ENCODE measurements at places on chromosomes 1 and 21.

- DNase-seq: peak; percentile 88
These were observed 26.2 kb upstream of the SPATA6 start for GRCh38 chr1:48498096-48498791.

DNA sequence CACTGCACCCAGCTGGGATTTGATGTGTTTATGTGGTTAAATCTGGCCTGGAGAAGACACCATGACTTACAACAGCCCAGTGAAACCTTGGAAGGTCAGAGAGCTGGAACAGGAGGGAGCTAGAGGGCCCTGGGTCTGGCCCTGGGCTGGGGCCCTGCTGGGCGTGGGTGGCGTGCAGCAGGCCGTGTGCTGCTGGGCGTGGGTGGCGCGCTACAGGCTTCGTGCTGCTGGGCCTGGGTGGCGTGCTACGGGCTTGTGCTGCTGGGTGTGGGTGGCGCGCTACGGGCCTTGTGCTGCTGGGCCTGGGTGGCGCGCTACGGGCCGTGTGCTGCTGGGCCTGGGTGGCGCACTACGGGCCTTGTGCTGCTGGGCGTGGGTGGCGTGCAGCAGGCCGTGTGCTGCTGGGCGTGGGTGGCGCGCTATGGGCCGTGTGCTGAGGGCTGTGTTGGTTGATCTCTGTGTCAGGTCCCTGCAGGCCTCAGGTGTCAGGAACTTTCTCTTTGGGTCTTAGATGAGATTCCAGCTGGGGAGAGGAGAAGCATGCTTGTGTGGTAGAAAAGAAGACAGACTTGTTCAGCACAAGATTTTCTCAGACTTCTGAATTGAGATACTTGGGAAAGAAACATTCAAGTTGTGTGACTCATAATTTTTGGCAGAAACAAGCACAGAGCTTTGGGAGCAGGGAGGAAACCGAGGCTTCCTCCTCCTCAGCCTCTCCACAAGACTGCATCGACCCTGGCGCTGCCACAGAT, 66.0 kb downstream of the COL18A1 start:
- DNase-seq: peak; percentile 58

DNA sequence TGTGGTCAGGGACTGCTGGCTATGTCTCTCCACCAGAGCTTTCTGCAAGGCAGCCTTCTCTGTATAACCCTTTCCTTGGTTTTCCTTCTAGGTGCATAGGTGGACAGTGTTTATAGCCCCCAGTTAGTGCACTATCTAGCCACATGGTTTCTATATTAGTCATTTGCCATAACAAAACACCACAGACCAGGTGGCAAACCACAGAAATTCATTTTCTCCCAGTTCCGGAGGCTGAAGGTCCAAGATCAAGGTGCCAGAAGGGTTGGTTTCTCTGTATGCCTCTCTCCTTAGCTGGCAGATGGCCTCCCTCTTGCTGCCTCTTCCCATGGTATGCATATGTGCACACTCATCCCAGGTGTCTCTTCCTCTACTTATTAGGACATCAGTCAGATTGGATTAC, 106.4 kb downstream of the KAZN start:
- peak; percentile 48 for DNase-seq

- DNase-seq: no peak
These were observed 622.3 kb downstream of the PTPRU start for GRCh38 chr1:29858646-29859045.

DNA sequence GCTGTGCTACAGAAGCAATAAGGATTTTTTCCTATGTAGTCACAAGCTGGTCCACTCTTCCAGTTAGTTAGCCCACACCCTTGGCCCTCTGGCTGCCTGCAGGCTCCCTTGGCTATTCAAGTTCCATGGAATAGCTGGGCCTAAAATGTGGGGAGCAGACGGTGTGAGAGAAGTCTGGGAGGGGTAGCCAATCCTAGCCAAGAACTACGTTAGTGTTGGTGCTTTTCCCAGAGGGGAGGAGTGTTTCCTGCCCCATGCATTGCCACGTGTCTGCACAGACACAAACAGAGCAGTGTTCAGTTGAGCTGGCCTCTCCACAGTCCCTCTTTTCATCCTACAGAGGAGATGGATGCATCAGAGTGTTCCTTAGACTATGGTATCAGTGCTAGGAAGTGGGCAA, 59.0 kb upstream of the IPO9 start:
- no peak for DNase-seq

DNA sequence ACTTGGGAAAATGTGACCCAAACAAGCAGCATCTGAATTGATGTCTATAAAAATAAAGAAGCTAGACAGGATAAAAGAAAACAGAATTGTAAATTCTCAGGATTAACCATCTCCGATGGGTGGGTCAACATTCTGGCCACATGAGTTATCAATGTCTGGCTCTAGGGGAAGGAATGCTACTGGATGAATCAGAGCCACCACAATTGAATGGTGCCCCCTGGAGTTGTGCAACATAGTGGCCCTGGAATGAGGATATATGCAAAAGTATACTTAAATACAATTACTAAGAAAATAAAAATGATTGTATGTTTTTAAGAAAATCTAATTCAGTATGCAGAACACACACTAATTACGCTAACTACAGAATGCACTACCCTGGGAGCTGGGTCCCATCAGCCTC, 185.6 kb downstream of the TGFBR3 start:
- no peak for DNase-seq

GRCh38 chr1:2042830-2043773, 7.1 kb upstream of the PRKCZ start:
- DNase-seq: no peak

- DNase-seq: peak; percentile 33
These were observed 51.3 kb upstream of the LRRN2 start for GRCh38 chr1:204736836-204737235.

Measured in WERI-Rb-1 (cell line).